ENCODE measurements at places on chromosomes 5 and 9. TPM values are rescaled to one million over a fixed set of nuclear protein-coding genes. Genes with fewer than 3 reads are reported as not detected.

SLC25A2 gene
- total RNA-seq, result 0.42 TPM

DNA sequence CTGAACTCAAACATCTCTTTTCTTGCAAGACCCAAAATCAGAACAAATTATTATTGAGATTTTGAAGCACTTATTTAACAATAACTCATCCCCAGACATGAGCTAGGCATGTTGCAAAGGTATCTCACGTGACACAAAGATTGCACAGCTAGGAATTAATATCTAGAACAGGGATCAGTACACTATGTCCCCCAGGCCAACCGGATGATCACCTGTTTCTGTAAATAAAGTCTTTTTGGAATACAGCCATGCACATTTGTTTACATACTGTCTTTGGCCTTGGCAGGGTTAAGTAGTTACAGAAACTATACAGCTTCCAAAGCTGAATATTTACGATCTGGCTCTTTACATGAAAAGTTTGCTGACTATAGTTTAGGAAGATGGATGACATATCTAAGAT is 287.7 kb downstream of the ACTL7B start:
- no peaks in the 10 kb centered on the region for H3K36me3 ChIP-seq
- no peaks in the 10 kb centered on the region for H3K4me1 ChIP-seq
- no peak overlapping the region for H3K4me3 ChIP-seq
- no peak for DNase-seq
- no peaks in the 10 kb centered on the region for H3K27me3 ChIP-seq

- H3K27me3 ChIP-seq, result peaks cover 15% of the 10 kb centered on the region
- no peak overlapping the region for H3K27ac ChIP-seq
- no peak overlapping the region for H3K4me3 ChIP-seq
- H3K36me3 ChIP-seq, result no peaks in the 10 kb centered on the region
- no peaks in the 10 kb centered on the region for H3K4me1 ChIP-seq
Observed at GRCh38 chr9:94480205-94480604, 74.7 kb upstream of the PCAT7 start.

NACC2 gene
- 4.4 TPM for total RNA-seq

DNA sequence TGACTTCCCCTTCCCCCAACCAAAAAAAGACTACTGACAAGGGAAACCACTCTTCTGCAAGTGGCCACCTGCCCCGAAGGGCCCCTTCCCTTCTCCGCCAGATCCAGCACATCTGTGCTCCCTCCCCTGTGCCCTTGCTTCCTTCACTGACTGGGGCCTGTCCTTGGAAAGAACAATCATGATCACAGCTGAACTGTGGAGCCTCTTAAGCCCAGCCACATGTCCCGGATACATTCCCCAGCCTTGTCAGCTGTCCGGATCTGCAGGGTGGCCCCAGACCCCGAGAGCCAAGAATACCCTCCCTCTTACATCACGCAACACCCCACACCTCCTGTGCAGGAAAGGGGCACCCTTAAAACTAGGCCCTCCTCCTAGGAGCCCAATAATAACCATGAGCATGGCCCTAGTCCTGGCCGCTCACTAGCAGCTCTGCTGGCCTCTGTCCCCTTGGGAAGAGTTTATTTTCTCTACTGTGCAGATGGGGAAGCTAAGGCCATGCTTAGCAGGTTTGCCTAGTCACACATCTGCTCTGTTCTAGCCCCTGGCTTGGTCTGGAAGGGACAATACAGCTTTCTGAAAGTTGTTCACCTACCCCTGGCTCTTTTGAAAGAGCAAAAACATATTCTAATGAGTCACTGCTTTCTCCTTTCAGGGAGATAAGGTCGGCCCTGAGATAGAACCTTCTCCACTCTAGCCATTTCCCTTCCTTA is 3.8 kb downstream of the SPRY4 start:
- DNase-seq, result no peak
- H3K27ac ChIP-seq, result no peak overlapping the region
- peaks cover 38% of the 10 kb centered on the region for H3K27me3 ChIP-seq
- peaks cover 48% of the 10 kb centered on the region for H3K4me1 ChIP-seq

GRCh38 chr5:140043508-140043872 is 391 bp upstream of the NRG2 start:
- H3K36me3 ChIP-seq, result no peaks in the 10 kb centered on the region
- peaks cover 69% of the 10 kb centered on the region for H3K27me3 ChIP-seq
- H3K27ac ChIP-seq, result no peak overlapping the region
